Lung (tissue), 17 donors: ENCODE measurements at places on chromosomes 1 and 21. TPM values are rescaled to one million over a fixed set of nuclear protein-coding genes. Genes with fewer than 3 reads are reported as not detected.

Gene CD160
- 0.63 TPM for total RNA-seq

GRCh38 chr1:240387051-240387450, 224.9 kb downstream of the GREM2 start:
- H3K27ac ChIP-seq: no peak overlapping the region
- H3K4me3 ChIP-seq: no peak overlapping the region
- H3K27me3 ChIP-seq: no peaks in the 10 kb centered on the region
- H3K36me3 ChIP-seq: no peaks in the 10 kb centered on the region
- no peaks in the 10 kb centered on the region for H3K4me1 ChIP-seq
- no peak for DNase-seq

- DNase-seq: peak; percentile 37
- H3K27me3 ChIP-seq: no peaks in the 10 kb centered on the region
- H3K27ac ChIP-seq: no peak overlapping the region
- H3K4me3 ChIP-seq: no peak overlapping the region
- no peaks in the 10 kb centered on the region for H3K36me3 ChIP-seq
- H3K4me1 ChIP-seq: no peaks in the 10 kb centered on the region
Observed at GRCh38 chr1:193525917-193526710, 339.7 kb upstream of the B3GALT2 start.

GRCh38 chr1:81007024-81007423, 793.7 kb upstream of the ADGRL2 start:
- no peaks in the 10 kb centered on the region for H3K27me3 ChIP-seq
- H3K36me3 ChIP-seq: no peaks in the 10 kb centered on the region
- no peaks in the 10 kb centered on the region for H3K4me1 ChIP-seq
- H3K4me3 ChIP-seq: no peak overlapping the region
- no peak for DNase-seq
